ENCODE measurements at places on chromosomes 4 and X. TPM values are rescaled to one million over a fixed set of nuclear protein-coding genes. Genes with fewer than 3 reads are reported as not detected.
A peak's percentile ranks its signal among the peaks of the same experiment; 100 is the strongest.

PAGE5 gene
- total RNA-seq = 0.68 TPM

RPS6KA6 gene
- 0.17 TPM for total RNA-seq

CXCL3 gene
- total RNA-seq = not detected

IL13RA2 gene
- not detected for total RNA-seq

P2RY4 gene
- 0.17 TPM for total RNA-seq

CTPS2 gene
- 6.6 TPM for total RNA-seq

HTATSF1 gene
- 49.4 TPM for total RNA-seq

EDA gene
- total RNA-seq = 4.2 TPM

FAM47E gene
- total RNA-seq = not detected

FRMD7 gene
- not detected for total RNA-seq

ADH1C gene
- not detected for total RNA-seq

SPARCL1 gene
- total RNA-seq = not detected

HDX gene
- 1.1 TPM for total RNA-seq

GRCh38 chrX:108224727-108225621, 133.4 kb downstream of the ATG4A start:
- no peak for DNase-seq

- DNase-seq = no peak
These were observed 5.5 kb downstream of the ELMOD2 start for GRCh38 chr4:140529434-140529833.

DNA sequence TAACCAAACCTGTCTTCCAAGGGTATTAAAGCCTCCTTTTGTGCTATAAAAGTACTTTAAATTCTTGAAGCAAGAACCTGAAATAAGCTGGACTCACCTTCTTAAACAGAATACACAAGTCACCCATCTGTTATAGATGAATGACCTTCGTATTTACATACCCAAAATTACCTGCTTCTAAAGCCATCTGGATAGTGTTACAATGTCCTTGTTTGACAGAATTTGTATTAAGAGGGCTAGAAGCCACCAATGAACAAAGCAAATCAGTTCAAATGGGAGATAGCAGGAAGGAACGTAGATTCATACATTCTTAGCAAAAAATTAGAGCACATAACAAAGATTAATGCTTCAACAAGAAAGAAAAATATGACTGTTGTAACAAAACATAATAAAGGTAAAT, 33.7 kb upstream of the CCSER1 start:
- DNase-seq = no peak

DNA sequence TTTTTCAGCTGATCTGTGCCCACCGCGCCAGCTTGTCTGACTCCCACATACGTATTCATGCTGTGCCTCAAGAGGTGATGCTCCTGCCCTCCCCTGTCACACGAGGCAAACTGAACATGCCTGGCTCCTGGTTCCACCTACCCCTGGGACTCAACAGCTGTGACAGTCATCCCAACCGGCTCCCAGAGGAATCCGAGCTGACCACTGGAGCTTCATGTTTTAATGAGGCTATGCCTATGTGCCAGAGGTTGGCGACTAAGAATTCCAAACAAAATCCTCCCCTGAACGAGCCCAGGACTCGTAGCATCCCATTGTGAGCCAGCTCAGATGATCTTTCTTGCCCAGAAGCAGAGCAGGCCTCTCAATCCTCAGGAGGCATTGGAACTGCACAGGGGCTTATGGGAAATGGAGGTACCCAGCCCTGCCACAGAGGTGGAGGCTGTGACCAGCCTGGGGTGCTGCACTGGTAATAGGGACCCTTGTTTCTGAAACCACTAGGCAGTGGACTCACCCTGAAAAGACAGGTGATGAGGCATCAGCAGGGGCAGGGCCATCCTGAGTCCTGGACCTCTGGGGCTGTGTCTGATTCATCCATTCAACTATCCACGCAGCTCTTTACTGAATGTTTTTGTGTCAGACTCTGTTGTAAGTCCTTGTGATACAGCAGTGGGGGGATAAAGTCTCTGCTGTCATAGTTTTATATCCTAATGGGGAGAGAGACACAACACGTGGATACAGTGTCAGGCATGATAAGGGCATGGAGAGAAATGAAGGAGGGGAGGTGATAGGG, 325.0 kb downstream of the EVC2 start:
- DNase-seq = no peak

GRCh38 chr4:179307297-179308136, 1865.3 kb upstream of the AGA start:
- no peak for DNase-seq

- no peak for DNase-seq
These were observed 153.9 kb downstream of the PCDH18 start for GRCh38 chr4:137378393-137378792.

DNA sequence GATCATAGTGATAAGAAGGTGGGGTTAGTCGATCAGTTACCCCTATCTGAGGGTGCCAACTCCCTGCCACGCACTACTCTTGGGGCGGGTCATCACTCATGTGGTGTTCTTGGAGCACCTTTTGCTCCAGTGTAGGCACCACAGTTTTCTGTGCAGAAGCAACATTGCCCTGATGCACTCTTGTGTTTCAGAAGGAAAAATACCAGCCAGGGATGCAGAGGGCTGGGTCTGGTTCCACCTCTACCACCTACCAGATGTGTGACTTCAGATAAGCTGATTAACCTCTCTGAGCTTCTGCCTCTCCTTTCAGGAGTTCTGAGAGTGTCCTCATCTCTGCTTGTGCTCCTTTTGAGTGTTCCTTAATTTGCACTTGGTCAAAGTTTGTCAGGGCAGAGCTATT, 29.9 kb upstream of the PROM1 start:
- no peak for DNase-seq

GRCh38 chr4:31408121-31408520, 688.0 kb downstream of the PCDH7 start:
- no peak for DNase-seq

- no peak for DNase-seq
These were observed 36.3 kb upstream of the ADRA2C start for GRCh38 chr4:3729882-3730226.

DNA sequence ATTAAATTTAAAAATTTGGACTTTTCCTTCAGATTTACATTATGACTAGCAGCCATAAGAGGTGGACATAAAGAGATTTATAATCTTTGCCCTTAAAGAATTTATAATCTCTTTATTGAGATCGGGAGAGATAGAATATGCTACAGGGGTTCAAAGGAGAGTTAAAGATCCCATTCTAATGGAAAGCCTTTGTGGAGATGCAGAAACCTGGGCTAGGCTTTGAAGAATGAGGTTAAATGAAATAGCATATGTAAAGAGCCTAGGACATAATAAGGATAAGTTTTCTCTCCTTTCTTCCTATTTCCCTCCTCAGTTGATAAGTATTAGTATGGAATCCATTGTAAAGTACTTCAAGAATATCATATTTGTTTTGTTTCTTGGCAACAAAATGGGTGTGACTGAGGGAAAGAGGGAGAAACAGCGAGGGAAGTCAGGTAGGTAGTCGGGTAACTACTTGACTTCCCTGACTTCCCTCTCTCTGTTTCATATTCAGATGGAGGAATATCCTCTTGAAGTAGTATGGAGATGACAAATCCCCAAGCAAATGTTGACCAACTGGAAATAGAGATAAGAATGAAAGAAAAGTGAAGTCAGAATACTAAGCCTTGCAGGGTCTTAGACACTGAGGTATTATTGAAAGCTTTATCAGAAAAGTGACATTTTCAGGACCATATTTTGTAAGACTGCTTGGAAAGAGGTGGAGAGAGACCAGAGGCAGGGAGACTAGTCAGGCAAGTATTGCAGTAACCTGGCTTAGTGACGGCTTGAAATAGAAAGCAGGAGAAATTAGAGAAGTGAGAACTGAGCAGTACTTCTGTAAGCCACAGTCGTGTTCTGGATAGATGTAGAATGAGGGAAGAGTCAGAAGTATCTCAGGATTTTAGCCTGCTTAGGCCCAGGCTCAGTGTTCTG, 82.9 kb downstream of the PDLIM5 start:
- DNase-seq = no peak

- no peak for DNase-seq
These were observed 33.0 kb downstream of the GSTCD start for GRCh38 chr4:105741548-105741947.

DNA sequence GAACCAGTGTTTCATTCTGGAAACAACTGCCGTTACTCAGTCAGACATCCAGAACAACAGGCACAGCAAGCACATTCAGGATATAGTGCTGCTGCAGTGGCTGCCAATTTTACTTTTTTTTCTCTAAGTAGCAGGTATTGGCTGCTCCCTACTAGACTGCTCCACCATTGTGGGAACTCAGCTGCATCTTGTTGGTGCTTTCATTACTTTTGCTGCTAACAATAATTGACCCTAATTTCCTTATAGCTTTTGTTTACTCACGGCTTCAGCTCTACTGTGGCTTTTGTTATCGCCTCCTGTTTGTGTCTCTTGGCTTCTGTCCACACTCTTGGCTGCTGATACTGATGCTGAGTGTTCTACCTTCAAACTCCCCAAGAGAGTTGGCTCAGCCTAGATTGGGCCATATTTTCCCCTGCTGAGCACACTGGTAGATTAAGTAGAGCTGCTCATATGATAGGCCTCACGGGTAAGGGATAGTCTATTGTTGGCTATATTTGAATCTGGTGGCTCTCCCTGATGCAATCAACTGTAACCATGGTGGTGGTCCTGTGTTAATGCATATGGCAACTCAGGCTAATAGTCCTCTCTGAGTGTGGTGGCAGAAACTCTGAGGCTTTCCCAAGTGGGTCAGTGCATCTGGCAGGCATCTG, 44.5 kb upstream of the IL2 start:
- no peak for DNase-seq

DNA sequence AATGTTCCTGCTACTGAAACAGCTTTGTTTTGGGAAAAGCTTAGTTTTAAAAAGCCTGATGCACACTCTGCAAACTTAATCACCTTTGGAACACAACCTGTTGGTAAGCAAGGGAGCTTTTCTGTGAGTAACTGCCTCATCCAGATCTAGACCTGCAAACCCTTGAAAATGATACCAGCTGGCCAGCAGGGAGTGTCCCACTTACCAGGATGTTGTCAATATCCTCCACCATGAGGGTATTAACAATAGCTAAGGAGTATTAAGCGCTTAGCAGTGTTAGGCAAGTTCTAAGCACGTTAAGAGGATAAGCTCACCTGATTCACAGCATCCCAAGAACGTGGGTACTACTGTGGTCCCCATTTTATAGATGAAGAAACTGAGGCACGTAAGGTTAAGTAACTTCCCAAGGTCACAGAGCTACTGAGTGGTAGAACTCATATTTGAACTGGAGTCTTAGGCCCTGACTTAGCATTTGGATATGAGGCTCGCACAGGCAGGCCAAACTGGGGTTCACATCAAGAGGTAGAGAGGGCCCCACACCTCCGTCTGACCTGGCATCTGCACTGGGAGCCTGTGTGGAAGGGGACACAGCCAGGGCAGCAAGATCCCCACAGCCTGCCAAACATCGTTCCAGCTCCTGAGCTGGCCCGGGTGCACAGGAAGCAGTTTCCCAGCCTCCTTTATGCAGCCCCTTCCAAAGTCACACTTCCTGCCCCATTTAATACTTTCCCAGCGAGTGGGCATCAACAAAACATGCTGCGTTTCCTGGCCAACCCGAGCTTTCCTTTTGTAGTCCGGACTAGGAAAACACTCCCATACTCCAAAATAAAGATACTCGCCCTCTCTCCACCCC, 32.7 kb downstream of the IRF2 start:
- DNase-seq = no peak

- DNase-seq = no peak
These were observed 1950.0 kb upstream of the IGFBP7 start for GRCh38 chr4:59060002-59060846.

DNA sequence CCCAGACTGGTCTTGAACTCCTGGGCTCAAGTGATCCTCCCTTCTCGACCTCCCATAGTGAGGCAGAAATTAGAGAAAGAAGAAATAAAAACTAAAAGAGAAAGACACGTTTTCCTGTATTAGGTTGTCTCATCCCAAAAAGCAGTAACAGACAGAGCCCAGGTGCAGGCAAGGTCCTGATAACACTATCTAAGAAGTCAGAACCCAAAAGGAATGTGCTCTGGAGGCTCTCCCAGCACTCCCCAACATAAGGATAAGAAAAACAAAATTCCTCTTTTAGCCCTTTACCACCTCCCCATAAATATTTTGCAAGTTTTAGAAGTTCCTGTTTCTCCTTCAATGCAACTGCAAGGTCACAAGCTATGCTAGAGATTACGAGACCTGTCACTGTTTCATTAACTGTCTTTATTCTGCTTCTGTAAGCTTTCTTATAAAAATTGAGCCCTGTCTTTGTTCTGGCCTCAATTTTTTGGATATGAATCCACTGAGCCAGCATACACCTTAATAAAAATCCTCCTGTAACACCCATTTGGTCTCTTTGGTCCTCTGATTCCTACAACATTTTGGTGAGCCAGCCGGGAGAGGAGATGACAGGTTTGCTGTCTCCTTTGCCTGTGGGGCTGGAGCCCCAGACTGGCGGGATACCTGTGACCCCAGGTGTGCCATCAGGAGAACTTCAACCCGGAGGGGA, 25.9 kb downstream of the LIAS start:
- DNase-seq = no peak

- DNase-seq = no peak
These were observed 18.3 kb downstream of the PCGF3 start for GRCh38 chr4:723751-724530.

GRCh38 chr4:17276776-17277175, 235.1 kb downstream of the QDPR start:
- no peak for DNase-seq

- no peak for DNase-seq
These were observed 232.0 kb downstream of the ARHGAP10 start for GRCh38 chr4:147963839-147964238.

GRCh38 chr4:37762294-37762990, 64.0 kb upstream of the PGM2 start:
- peak; percentile 28 for DNase-seq

Data from activated CD4-positive, alpha-beta memory T cell treated with anti-CD3 and anti-CD28 coated beads for 36 hours (primary cell).